ENCODE measurements at places on chromosomes 1 and 21. TPM values are rescaled to one million over a fixed set of nuclear protein-coding genes. Genes with fewer than 3 reads are reported as not detected.

- H3K4me3 ChIP-seq, result no peak overlapping the region
- peaks cover 24% of the 10 kb centered on the region for H3K4me1 ChIP-seq
- peak; percentile 71 for DNase-seq
Measured at GRCh38 chr1:17212487-17213121, 7.7 kb downstream of the PADI1 start.

- DNase-seq, result no peak
- H3K27ac ChIP-seq, result no peak overlapping the region
- no peak overlapping the region for H3K4me3 ChIP-seq
- H3K27me3 ChIP-seq, result peaks cover 22% of the 10 kb centered on the region
- no peaks in the 10 kb centered on the region for H3K36me3 ChIP-seq
Measured at GRCh38 chr1:17176306-17177061, 28.4 kb upstream of the PADI1 start.

The DCLRE1B gene
- total RNA-seq, result 19.6 TPM

The FAM3B gene
- not detected for total RNA-seq

DNA sequence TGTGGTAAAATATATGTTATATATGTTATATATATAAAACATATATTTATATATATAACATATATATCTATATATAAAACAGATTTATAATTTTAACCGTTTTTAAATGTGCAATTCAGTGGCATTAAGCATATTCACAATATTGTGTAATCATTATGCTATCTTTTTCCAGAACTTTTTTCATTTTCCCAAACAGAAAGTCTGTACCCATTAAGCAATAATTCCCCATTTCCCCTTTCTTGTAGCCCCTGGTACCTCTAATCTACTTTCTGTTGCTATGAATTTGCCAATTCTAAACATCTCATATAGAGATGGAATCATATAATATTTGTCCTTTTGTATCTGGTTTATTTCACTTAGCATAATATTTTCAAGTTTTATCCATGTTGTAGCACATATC, 10.7 kb upstream of the ARHGEF11 start:
- H3K27me3 ChIP-seq, result peaks cover 27% of the 10 kb centered on the region
- no peak overlapping the region for H3K27ac ChIP-seq
- H3K4me3 ChIP-seq, result no peak overlapping the region
- no peak for DNase-seq

The TMEM9 gene
- total RNA-seq, result 22.5 TPM

The VASH2 gene
- 0.63 TPM for total RNA-seq

- no peak overlapping the region for H3K27ac ChIP-seq
- H3K4me1 ChIP-seq, result no peaks in the 10 kb centered on the region
- no peaks in the 10 kb centered on the region for H3K27me3 ChIP-seq
Measured at GRCh38 chr1:1187938-1188337, 14.3 kb downstream of the TTLL10 start.

The TSPAN2 gene
- 2.5 TPM for total RNA-seq

GRCh38 chr1:70961374-70961975, 86.1 kb downstream of the PTGER3 start:
- H3K27ac ChIP-seq, result no peak overlapping the region
- no peaks in the 10 kb centered on the region for H3K36me3 ChIP-seq
- peaks cover 9% of the 10 kb centered on the region for H3K27me3 ChIP-seq

DNA sequence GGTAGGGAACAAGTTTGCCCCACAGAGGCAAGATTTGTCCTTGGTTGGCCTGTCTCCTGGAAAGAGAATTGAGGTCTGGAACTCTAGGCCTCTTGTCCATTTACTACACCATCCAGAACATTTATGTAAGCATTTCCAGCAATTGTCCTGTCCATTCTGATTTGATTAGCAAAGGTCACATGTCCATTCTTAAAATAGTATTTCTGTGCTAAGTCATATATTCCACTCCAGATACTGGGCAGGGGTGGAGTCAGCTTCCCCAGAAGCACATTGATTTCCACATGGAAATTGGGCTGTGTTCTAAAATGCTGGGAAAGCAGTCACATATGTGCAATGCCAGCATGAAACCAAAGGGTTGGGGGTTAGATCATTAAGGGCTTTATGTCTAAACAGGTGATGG, 21.5 kb upstream of the FMN2 start:
- no peak for DNase-seq
- no peaks in the 10 kb centered on the region for H3K36me3 ChIP-seq
- H3K4me3 ChIP-seq, result no peak overlapping the region
- H3K27me3 ChIP-seq, result no peaks in the 10 kb centered on the region
- H3K4me1 ChIP-seq, result no peaks in the 10 kb centered on the region

Measured in activated CD4-positive, alpha-beta memory T cell treated with anti-CD3 and anti-CD28 coated beads for 36 hours (primary cell).